ENCODE measurements at places on chromosomes 7 and 10.
A peak's percentile ranks its signal among the peaks of the same experiment; 100 is the strongest.

- no peak for DNase-seq
Measured at GRCh38 chr7:103447073-103447960, 1.3 kb upstream of the SLC26A5 start.

GRCh38 chr7:46391231-46392201 is 470.4 kb upstream of the IGFBP3 start:
- DNase-seq: no peak

DNA sequence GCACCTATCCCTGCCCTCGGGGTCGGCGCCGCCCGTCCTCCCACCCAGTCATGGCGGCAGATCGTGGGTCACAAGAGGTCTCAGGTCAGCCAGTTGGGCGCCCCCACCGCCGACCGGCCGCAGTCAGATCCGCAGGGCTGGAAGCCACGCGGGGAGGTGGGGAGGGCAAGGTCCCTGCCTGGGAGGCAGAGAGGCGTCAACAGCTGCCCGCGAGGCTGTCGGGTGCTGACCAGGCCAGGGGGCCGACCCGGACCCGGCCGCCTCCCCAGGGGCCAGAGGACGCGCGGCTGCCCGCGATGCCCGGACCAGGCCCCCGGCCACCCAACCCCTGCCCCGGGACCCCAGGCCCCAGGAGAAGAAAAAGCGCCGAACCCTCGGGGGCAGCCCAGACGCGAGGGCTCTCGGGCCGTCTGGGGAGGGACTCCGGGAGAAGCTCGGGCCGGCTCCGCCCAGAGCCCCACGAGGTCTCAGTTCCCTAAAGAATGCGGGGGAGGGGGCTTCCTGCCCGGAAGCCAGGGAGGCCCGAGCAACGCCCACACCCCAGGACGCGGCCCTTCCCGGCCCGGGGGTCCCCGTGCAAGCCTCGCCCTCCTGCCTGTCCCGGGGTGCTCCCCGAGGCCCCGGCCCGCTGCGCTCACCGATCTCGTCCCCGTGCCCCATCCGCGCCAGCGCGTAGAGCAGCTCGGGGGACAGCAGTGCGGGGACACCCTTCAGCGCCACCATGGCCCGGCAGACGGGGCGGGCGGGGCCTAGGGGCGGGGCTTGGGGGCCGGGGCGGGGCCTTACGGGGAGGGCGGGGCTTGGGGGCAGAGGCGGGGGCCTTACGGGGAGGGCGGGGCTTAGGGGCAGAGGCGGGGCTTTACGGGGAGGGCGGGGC is at the start of gene FUOM:
Gene FUOM (minus strand): TSS at position 735 of the 877 bp plus-strand sequence. CDS start 12 bp downstream, at position 723.
- peak; percentile 52 for DNase-seq

- DNase-seq: no peak
Measured at GRCh38 chr7:64889686-64890162, 13.3 kb upstream of the ZNF273 start.

DNA sequence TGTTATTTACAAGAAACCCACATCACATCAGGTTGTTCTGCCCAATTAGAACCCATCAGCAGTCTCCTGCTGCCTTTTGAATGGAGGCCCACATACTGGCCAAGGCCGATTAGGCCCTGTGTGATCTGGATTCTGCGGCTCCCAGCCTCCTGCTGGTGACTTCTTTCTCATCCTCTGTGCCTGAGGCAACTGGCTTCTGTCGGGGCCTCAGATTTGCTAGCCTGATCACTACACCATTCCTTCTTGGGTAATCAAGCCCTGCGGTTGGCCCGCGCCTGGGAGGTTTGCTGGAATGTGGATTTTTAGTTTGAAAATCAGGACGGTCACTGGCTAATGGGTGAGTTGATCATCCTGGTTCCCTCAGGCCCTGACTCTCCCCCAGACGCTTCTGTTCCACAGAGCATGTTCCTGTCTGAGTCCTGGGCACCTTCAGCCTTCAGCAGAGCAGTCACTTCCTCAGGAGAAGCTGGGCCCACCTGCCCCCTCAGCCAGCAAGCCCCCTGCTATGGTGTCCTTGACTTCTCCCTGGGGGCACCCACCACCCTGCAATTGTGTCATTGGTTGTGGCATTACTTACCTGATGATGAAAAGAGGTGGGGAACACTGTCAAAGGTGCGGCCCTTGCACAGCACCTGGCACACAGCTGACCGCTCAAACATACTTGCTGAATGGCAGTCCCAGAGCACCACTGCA is 207.6 kb downstream of the PHTF2 start:
- DNase-seq: no peak

- no peak for DNase-seq
Measured at GRCh38 chr7:76386691-76387260, 22.7 kb downstream of the SSC4D start.

DNA sequence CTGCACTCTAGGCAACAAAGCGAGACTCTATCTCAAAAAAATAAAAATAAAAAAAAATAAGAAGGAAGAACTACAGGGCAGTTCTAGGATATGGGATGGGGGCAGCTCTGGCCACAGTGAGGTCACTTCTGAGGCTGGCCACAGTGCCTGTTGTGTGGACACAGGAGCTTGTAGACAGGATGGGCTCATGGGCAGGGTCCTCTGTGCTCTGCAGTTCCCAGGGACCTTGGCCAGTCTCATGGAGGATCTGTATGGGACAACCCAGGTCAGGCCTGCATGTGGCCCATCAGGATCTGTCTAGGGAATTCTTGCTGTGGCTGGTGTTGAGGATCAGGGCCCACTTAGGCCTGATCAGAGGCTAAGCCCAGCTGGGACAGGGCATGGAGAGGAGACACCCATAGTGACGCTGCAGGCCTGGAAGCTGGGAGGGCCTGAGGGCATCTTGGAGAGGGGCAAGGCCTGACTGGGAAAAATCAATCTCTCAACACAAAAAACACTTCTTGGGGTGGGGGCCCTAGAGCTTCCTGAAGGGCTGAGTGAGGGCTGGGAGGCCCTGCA is 19.4 kb upstream of the PAX2 start:
- no peak for DNase-seq

Data from stimulated activated CD4-positive, alpha-beta T cell treated with anti-CD3 and anti-CD28 coated beads, TNF-alpha, amount 100 ng/mL, for 4 hours (primary cell).